SIG-M5 (cell line): ENCODE measurements at places on chromosomes 2 and 18.

- no peak for DNase-seq
These were observed at the start of gene VPS54 for GRCh38 chr2:64019083-64019974. Gene VPS54, minus strand, starts transcription at chr2:64019428. Its CDS starts 35,429 bp downstream, at chr2:63983999.

DNA sequence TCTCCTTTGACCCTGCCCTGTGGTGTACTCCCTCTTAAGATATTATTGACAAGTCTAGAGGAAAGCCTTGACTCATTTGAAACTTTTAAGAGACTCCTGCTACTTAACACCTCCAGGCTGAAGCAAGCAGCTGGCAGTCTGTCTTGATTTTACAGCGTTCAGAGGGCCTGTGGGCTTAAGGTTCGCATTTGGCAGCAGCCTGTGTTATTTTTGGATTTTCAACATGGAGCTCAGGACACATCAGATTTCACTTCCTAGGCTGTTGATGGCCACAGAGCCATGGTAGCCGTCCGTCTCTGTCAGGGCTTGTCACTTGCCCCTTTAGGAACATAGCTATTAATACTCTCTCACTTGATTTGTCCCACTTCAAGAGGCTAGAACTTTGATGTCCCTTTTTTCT lies 73.6 kb downstream of the VWA3B start:
- no peak for DNase-seq

DNA sequence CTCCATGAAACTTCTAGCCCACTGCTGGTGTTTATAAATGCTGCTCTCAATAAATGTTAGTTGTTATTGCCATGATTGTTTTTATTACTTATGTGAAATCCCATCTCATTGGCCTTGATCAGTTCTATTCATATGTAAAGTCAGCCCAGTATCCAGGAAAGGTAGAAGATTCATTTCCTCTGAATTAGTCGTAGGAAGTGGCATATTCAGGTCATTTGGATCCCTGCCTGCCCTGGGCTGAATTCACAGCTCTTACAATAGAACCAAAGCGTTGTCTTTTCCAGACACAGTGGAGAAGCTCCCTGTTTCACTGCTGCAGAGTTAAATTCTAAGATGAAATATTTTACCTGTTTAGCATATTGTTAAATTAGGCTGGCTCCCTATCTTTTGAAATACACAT lies 70.3 kb downstream of the MAIP1 start:
- no peak for DNase-seq

DNA sequence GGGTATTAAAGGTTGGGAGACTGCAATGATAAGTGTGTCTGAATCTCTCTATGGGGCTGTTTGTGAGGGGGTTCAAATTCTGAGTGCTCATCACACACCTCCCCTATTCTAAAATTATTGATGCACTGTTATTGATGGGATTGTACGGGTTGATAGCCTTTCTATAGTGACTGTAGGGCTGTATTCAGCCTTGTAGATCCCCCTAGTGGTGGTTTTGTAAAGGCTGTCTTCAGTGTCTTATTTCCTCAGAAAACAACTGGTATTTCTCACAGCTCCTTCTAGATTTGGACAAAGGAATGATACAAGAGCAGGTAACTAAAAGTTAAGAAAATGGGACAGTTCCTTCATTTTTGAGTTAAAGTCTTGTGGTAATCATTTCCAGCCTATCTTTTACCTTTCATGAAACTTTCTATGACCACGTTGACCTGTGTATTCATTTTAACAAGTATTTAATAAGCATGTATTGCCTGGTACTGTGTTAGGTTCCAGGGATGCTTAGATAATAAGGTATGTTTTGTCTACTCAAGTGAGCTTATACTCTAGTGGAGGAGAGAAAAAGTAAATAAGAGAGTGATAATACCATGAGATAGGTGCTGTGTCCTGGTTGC lies 21.2 kb downstream of the SMAD4 start:
- peak; percentile 5 for DNase-seq

DNA sequence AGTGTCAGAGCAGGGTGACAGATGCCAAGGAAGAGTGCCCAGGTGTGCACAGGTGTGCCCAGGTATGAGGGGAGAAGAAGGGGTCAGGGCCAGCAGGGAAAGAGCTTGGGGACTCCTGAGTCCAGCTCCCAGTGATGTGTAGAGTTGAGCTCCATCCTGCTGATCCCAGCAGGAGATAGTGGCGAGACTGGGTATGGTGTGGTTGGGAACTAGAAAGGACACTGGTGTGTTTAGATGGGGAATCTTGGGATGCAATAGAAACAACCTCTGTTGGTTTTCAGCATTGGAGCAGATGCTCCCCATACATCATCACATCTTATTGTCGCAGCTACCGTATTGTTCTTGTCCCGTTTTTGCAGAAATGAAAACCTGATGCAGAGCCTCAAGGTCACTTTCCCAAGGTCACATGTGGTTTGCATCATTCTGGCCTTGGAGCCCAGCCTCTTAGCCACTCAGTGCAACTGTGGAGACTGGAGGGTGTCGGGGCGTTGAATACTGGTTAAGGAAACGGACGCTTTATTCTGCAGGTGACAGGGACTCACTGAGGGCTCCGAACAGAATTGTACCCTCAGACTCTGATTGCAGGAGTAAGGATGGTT lies 166.7 kb downstream of the AGAP1 start:
- no peak for DNase-seq

- DNase-seq: no peak
These were observed 645.3 kb downstream of the NR4A2 start for GRCh38 chr2:155687181-155687580.

DNA sequence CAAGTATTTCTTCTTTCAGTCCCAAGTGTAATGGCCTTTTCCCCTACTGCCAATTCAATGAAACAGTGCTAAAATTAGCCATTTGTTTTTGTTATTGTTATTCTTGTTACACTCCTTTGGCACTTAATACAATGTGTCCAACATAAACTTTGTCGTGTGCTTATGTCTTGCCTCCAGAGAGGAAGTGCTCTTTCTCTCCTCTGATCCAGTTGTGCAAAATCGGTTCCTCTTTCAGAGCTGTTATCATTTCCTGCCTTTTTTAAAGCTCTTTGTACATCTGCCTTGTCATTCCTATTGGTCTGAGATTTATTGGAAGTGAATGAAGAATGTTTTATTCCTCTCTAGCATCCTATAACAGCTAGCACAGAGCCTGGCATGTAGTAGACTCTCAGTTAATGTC lies 623.2 kb upstream of the ID2 start:
- DNase-seq: no peak

DNA sequence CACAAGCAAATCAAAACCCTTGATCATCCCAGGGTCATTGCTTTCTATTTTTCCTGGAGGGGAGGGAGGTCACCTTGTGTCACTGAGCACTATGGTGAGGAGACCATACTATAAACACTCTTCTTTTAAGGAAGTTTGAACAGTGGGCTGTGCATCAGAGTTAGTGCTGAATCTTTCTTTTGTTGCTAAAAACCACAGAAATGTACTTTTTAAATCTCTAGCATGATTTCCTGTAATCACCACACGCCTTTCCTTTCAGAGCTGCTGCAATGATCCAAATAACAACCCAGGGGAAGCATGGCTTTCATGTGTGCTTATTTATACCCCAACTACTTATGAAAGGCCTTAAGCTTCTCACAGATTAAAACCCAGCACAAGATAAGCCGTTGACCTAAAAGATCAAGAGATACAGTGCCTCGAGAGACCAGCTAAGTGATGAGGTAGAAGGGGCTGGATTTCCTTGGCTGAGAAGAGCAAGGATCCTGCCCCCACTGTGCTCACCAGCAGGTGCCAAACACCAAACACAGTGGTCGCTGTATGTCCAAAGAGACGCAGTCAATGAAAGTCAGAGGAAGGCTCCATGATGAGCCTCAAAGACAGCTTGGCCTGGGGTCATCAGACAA lies 34.7 kb downstream of the TRABD2A start:
- DNase-seq: no peak

- DNase-seq: no peak
These were observed 362.8 kb upstream of the HS6ST1 start for GRCh38 chr2:128681507-128681906.

DNA sequence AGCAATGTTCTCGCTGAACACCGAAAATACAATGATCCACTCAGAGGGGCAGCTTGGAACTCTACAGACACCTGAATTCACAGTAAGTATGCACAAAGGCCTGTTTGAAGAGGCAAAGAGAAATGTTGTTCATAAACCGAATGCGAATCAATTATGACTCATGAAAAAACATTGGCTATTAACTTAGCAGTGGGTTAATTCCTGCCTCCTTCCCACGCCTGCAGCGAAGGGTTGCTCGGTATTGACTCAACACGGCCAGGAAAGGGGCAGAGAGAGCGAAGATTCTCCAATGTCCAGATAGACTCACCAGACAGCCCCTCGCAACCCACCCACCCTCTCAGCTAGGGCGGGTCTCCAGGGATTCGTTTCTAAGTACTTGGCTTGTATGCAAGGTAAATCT lies 9.4 kb downstream of the CRACDL start:
- no peak for DNase-seq
